ENCODE measurements at places on chromosomes 6 and 20. TPM values are rescaled to one million over a fixed set of nuclear protein-coding genes. Genes with fewer than 3 reads are reported as not detected.

DNA sequence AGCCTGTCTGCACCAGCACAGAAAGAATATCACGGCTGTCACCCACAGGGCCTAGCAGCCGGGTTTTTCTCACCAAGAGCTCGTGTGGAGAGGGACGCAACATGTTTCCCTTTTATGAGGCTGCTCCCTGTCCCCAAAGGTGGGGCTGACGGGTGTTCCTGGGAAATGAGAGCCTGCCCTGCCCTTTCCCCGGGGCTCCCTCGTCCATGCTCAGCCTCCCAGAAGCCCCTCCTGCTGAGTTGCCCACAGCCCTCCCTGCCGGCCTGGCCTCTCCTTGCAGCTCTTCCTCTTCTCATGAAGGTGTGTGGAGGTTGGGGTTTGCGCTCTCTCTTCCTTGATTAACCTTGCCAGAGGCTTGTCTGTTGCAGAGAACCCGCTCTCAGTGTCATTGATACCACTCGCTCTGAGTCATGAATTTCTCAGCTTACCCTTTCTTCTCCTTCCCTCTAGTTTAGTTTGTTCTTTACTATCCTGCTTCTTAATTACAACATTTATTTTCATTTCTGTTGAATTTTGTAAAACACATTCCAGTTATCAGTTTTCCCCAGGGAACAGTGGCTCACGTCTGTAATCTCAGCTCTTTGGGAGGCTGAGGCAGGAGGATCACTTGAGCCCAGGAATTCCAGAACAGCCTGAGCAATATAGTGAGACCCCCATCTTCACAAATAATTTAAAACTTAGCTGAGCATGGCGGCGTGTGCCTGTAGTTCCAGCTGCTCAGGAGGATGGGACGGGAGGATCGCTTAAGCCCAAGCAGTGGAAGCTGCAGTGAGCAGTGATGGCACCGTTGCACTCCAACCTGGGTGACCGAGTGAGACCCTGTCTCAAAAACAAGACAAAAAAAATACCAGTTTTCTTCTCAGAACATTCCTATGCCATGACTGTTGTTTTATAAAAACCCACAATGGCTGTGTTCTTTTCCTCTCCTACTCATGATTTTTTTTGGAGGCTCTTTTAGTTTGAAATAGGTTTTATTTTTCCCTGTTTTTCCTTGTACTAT, 103.8 kb downstream of the TMEM242 start:
- no peak for DNase-seq

DNA sequence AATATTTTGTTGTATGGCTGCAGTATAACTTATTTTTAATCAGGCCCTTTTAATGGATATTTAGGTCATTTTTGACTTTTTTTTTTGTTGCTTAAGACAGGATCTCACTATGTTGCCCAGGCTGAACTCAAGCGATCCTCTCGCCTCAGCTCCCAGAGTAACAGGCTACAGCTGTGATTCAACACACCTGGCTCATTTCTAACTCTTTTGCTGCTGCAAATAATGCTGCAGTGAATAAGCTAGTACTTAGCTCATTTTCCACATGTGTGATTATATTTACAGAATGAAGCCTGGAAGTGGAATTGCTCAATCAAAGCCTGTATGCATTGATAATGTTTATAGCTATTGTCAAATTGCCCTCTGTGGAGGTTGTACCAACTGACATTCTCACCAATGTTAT, 1.1 kb downstream of the GTSF1L start:
- no peak for DNase-seq

GRCh38 chr20:32470025-32470861, 112.1 kb downstream of the ASXL1 start:
- DNase-seq, result no peak

GRCh38 chr6:167590193-167590592, 236.5 kb upstream of the AFDN start:
- peak; percentile 11 for DNase-seq

- DNase-seq, result no peak
These were observed 57.5 kb downstream of the MKKS start for GRCh38 chr20:10376270-10377075.

GRCh38 chr6:19597809-19598320, 239.3 kb upstream of the ID4 start:
- DNase-seq, result no peak

GRCh38 chr20:64083804-64084684, at the start of gene LKAAEAR1:
Gene LKAAEAR1 (minus strand): TSS chr20:64084398. CDS start chr20:64084219, 179 bp downstream.
- DNase-seq, result no peak

GRCh38 chr20:43988867-43989266, 74.2 kb downstream of the TOX2 start:
- DNase-seq, result no peak

GRCh38 chr6:46925563-46926253, 4.0 kb upstream of the ADGRF5 start:
- no peak for DNase-seq

DNA sequence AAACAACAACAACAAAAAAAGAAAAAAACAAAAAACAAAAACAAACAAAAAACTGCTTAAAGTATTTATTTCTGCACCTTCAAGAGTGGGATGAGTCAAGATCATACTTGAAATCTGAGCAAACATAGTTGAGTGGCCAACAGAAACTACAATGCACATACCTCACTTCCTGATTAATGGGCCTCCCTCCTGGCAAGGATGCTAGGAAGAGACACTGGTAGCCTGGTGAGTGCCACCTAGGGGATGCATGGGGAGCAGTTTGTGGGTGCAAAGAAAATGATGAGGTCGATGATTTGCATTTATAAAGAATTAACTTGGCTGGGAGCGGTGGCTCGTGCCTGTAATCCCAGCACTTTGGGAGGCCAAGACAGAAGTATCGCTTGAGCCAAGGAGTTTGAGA, 808.1 kb downstream of the MAFB start:
- no peak for DNase-seq

DNA sequence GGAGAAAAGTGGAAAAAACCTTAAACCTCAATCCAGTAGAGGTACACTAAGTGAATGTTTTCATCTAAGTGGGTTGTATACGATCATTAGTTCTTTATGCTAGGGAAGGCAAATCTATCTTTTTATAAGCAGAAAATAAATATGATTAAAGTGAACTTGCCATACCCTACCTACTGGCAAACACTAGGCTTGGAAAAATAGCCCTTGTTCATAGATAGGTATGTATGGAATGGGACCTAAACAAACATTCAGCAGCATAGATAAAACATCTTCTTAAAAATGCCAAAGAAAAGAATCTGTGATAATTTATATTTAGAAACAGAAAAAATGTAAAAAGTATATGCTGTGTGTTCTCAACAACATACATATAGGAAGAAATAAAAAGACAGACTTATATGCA, 18.8 kb downstream of the REV3L start:
- DNase-seq, result no peak

- DNase-seq, result no peak
These were observed 151.9 kb downstream of the CDKAL1 start for GRCh38 chr6:20686142-20686541.

GRCh38 chr6:165118736-165119135, 190.7 kb downstream of the C6orf118 start:
- DNase-seq, result no peak

DNA sequence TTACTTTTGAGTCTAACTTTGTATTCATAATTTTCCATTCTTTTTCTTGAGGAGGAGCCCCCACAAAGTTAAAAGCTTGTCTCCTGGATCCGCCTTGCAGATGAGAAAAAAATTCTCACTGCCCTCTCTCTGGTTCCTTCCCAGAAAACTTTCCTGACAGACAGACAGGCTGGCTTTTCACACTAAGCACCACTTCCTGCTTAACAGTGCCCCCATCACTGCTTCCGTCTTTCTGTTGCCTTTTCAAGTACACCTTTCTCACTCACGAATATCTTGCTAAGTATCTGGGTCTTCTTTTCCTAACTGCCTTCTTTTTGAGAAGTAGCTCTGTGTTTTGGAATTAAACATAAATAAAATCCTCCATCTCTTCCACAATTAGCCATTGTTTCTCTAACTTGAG, 19.8 kb upstream of the LMBRD1 start:
- no peak for DNase-seq

DNA sequence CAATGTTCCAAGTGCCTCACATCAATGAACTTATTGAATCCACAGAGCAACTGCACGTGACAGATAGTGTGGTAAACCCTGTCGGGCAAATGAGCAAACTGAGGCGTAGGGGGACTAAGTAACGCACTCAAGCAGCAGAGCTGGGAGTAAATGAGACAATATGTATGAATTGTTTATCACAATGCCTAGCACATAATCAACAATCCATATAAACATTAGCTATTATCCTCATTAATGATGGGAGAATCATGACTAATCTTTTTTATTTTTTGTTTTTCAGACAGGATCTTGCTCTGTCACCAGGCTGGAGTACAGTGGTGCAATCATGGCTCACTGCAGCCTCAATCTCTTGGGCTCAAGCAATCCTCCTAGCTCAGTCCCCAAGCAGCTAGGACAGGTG, 43.9 kb upstream of the B4GALT5 start:
- no peak for DNase-seq

DNA sequence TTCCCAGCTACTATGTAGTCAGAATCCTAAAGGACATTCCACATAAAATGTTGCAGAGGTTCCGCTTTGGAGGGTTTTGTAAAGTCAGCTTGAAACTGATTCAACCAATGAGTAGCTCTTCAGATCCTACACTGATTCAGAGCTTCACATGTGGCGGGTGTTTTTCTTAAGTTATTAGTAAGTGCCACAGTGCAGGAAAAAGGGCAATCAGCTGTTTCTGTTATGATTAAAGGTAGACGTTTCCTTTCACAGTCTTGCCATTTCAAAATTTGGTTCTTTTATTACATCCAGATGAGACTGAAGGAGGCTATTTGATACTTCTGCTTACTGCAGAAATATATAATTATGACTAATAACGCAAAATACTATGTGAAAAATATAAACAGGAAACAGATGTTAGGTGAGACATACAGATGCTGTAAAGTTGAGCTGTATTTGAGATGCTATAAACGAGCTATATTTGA, 443.9 kb downstream of the CDKAL1 start:
- DNase-seq, result no peak

DNA sequence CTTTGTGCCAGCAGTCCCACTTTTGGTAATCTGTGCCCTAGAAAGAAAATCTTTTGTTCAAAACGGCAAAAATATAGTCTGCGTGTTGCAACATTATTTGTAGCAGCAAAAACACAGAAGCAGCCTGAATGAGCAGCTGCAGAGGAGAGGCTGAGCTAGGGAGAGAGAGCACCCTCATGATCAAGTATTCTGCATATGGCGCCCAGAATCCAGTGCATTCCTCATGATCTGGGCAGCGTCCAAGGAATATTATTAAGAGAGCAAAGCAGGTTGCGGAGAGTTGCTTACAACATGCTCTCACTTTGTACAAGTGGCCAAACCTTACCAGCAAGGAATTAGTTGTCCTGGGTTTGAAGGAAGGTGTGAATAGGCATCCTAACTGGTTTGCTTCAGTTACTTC, 25.9 kb downstream of the KIZ start:
- DNase-seq, result peak; percentile 29

GRCh38 chr6:130515306-130515705, 149.5 kb downstream of the TMEM200A start:
- DNase-seq, result no peak

- DNase-seq, result no peak
These were observed 129.5 kb downstream of the LRRC1 start for GRCh38 chr6:53924277-53924676.

DNA sequence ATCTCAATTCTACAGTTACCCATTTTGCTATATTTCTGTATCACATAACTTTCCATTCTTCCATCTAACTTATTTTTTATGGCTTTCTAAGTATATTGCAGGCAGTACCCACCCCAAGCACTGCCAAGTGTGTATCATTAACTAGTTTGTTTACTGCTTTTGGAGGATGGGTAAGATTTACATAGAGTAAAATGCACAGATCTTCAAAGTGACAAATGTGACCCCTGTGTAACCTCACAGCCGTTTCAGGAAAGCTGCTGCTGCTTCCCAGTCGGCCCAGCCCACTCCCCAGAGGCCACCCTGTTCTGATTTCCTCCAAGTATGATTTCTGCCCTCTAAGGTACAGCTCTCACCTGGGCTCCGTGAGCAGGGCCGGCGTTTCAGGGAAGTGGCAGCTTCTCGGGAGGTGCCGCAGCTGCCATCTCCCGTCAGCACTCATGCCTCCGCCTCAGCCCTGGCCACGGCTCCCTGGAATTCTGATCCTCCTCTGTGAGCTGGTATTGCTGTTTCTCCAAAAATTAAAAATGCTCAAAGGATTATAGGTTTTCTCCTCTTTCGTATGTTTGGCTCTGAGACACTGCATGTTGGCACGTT, 15.0 kb upstream of the MAP1LC3A start:
- no peak for DNase-seq

- no peak for DNase-seq
These were observed at the start of gene CRISP1 for GRCh38 chr6:49866485-49866943. Gene CRISP1 (minus strand): TSS chr6:49866535. CDS start chr6:49857400, 9,135 bp downstream.

GRCh38 chr6:36296240-36296639, 26.4 kb downstream of the PNPLA1 start:
- no peak for DNase-seq

DNA sequence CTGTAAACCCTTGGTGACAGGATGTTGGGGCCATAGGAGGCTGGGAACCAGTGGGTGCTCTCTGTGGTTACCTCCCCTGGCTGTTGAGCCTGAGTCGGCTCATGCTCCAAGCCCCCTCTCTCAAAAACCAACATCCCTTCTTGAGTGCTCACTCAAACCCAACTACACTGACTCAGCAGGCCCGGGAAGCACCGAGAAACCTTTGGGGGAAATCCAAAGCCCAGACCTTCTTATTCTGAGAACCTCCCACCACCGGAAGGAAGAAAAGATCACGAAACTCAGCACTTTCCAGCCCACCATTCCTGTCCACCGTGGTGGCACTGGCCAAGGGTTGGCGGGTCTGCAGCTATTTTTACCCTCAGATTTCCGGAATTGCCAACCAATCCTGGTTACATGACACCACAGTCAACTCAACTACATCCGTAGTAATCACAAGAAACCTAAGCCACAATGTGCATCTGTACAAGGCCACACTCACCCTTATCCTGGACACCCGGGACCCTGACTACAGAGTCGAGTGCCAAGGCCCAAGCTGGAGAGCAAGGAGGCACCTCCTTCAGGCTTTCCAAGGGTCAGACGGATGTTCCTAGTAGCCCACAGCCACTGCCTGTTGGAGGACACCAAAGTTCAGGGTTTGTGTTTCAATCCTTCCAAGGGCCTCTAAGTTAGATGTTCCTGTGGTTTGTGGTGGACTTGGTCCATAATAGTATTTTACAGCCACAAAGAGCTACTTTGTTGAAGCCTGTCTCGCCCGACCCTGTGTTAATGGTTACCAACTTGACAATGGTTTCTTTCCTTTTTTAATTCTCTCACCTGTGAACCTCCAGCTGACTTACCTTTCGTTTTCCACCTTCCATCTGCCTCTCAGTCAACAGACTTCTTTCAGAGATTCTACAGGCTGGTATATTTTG, 317.0 kb downstream of the CDC5L start:
- no peak for DNase-seq

The EYA2 gene
- 16.2 TPM for polyA plus RNA-seq

The OR2H1 gene
- 18.8 TPM for polyA plus RNA-seq

The CHRNA4 gene
- 3.3 TPM for polyA plus RNA-seq

The TGM3 gene
- polyA plus RNA-seq, result 4.9 TPM

The LINC00237 gene
- not detected for polyA plus RNA-seq

Data from testis (tissue), 5 donors.